ENCODE measurements at places on chromosomes 12 and 14.

- H3K36me3 ChIP-seq, result no peaks in the 10 kb centered on the region
- H3K27ac ChIP-seq, result no peak overlapping the region
- no peaks in the 10 kb centered on the region for H3K27me3 ChIP-seq
- DNase-seq, result no peak
Measured at GRCh38 chr12:76685246-76685678, 78.7 kb upstream of the ZDHHC17 start.

GRCh38 chr12:58481811-58482210 is 438.5 kb downstream of the LRIG3 start:
- DNase-seq, result no peak
- H3K4me3 ChIP-seq, result no peak overlapping the region
- H3K36me3 ChIP-seq, result no peaks in the 10 kb centered on the region
- H3K27me3 ChIP-seq, result no peaks in the 10 kb centered on the region

GRCh38 chr14:49778421-49778820 is 10.5 kb downstream of the KLHDC2 start:
- H3K27ac ChIP-seq, result no peak overlapping the region
- no peak overlapping the region for H3K4me3 ChIP-seq
- no peaks in the 10 kb centered on the region for H3K4me1 ChIP-seq
- peaks cover 96% of the 10 kb centered on the region for H3K36me3 ChIP-seq
- no peaks in the 10 kb centered on the region for H3K27me3 ChIP-seq

DNA sequence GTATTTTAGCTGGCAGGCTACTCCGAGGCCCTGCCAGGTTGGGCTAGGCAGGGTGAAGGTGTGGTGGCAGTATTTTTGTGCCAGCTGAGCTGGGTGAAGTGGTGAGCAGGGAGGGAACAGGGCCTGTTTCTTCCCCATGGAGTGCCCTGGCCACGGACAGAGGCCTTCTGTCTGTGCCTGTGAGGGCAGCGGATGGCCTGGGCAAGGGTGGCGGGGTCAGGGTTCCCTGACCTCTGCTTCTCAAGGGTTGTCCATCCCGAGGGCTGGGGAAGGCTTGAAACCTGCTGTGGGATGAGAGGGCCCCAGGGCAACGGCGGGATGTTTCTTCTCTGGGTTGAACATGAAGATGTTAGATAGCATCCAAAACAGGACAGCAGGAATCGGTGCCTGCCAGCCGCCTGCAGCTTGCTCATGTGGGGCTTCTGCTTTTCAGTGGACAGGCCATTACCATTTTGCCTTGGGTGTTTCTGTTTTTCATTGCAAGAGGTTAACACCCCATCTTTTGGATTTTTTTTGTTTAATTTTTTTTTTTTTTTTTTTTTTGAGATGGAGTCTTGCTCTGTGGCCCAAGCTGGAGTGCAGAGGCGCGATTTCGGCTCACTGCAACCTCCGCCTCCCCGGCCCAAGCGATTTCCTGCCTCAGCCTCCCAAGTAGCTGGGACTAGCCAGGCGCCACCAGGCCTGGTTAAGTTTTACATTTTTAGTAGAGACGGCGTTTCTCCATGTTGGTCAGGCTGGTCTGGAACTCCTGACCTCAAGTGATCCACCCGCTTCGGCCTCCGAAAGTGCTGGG is 3.3 kb downstream of the MTA1 start:
- no peak for DNase-seq
- H3K4me3 ChIP-seq, result no peak overlapping the region
- peaks cover 32% of the 10 kb centered on the region for H3K4me1 ChIP-seq

- no peaks in the 10 kb centered on the region for H3K36me3 ChIP-seq
- H3K27me3 ChIP-seq, result peaks cover 98% of the 10 kb centered on the region
- H3K4me3 ChIP-seq, result peak overlapping the region; percentile 38
- H3K27ac ChIP-seq, result no peak overlapping the region
- H3K4me1 ChIP-seq, result no peaks in the 10 kb centered on the region
- no peak for DNase-seq
Measured at GRCh38 chr12:1531153-1531653, 63.2 kb downstream of the FBXL14 start.

GRCh38 chr14:55514819-55515490 is 65.1 kb upstream of the KTN1 start:
- H3K4me3 ChIP-seq, result no peak overlapping the region
- H3K27ac ChIP-seq, result no peak overlapping the region
- H3K4me1 ChIP-seq, result no peaks in the 10 kb centered on the region
- H3K36me3 ChIP-seq, result no peaks in the 10 kb centered on the region

GRCh38 chr14:86022031-86022629 is 492.2 kb downstream of the FLRT2 start:
- no peak overlapping the region for H3K4me3 ChIP-seq
- no peaks in the 10 kb centered on the region for H3K27me3 ChIP-seq
- H3K27ac ChIP-seq, result no peak overlapping the region
- no peaks in the 10 kb centered on the region for H3K36me3 ChIP-seq
- H3K4me1 ChIP-seq, result no peaks in the 10 kb centered on the region

- H3K27ac ChIP-seq, result no peak overlapping the region
- H3K4me1 ChIP-seq, result peaks cover 15% of the 10 kb centered on the region
- H3K27me3 ChIP-seq, result no peaks in the 10 kb centered on the region
- DNase-seq, result no peak
Measured at GRCh38 chr12:96335270-96335669, 65.0 kb downstream of the CDK17 start.

- DNase-seq, result no peak
- no peaks in the 10 kb centered on the region for H3K36me3 ChIP-seq
- no peaks in the 10 kb centered on the region for H3K27me3 ChIP-seq
- no peaks in the 10 kb centered on the region for H3K4me1 ChIP-seq
Measured at GRCh38 chr12:59282999-59283398, 312.8 kb upstream of the SLC16A7 start.

- H3K4me1 ChIP-seq, result no peaks in the 10 kb centered on the region
- H3K27me3 ChIP-seq, result no peaks in the 10 kb centered on the region
- no peak overlapping the region for H3K27ac ChIP-seq
- no peak overlapping the region for H3K4me3 ChIP-seq
Measured at GRCh38 chr12:94504386-94504785, 44.7 kb upstream of the CEP83 start.

GRCh38 chr12:3631759-3632158 is 121.2 kb downstream of the CRACR2A start:
- no peak overlapping the region for H3K27ac ChIP-seq
- peaks cover 28% of the 10 kb centered on the region for H3K36me3 ChIP-seq
- no peak overlapping the region for H3K4me3 ChIP-seq
- DNase-seq, result no peak
- H3K4me1 ChIP-seq, result no peaks in the 10 kb centered on the region
- H3K27me3 ChIP-seq, result no peaks in the 10 kb centered on the region

DNA sequence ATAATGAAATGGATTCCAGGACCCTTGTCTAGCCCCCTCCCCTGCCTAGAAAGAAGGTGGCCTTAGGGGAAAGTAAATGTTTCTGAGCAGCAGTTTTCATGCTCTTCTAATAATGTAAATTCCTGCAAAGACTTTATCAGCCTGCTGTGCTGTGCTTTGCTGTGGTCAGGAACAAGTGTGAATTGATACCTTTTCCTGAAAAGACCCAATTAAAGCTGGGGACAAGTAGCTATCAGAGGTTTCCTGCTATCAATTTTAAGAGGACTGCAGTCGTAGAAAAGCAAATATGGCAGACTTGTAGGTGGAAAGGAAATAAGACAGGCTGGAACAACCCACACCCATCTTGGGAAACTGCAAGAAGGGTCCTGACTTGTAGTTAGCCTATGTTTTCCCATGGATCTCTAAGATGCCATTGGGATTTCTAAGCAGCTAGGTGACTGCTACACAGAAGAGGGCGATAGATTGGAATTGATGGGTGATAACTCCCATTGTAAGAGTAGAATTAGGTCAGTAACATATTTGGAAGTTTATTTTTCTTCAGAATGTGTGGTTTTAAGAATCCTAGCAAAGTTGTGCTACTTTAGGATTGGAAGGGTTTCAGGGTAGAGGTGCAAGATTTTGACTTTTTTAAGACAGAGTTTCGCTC is 3.1 kb downstream of the DYNLL1 start:
- no peaks in the 10 kb centered on the region for H3K27me3 ChIP-seq
- H3K4me1 ChIP-seq, result peaks cover 28% of the 10 kb centered on the region
- DNase-seq, result no peak
- H3K36me3 ChIP-seq, result peaks cover 50% of the 10 kb centered on the region

DNA sequence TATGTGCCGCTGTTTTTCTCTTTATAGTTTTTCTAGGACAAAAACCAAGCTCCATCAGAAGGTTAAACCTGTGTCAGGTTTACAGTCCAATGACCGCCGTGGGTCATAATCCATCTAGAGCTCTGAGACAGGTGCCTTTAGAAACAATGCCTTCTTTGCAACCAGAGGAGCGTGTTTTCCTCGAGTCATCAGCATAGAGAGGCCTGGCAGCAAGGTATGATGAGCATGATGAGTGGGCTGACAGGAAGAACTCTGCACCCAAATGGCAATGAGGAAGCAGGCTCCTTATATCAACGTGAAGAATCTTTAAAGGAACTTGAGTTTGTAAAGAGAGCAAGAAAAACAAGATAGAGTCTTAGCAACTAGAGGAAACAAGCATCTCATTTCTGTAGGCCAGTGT is 60.5 kb upstream of the NUDT4 start:
- no peaks in the 10 kb centered on the region for H3K36me3 ChIP-seq
- no peak overlapping the region for H3K27ac ChIP-seq
- no peaks in the 10 kb centered on the region for H3K4me1 ChIP-seq
- no peak overlapping the region for H3K4me3 ChIP-seq

DNA sequence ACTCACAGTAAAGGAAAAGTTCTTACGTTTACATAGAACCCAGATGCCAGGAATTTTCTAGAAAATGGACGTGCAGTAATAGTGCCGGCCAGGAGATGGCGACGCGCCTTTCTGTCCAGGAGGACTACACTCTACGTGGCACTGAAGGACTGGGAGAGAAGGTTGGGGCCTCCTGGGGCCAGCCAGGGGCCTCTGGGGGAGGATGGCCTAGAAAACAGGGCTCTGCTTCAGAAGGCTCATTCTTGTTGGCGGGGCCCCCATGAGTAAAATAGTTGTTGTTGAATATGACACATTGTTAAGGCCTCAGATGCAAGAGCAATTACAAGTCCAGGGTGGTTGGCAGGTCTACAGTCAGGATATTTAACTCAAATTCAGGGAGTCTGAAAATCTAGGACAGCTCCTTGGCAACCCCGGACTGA is 120.1 kb upstream of the MAX start:
- no peaks in the 10 kb centered on the region for H3K36me3 ChIP-seq
- no peak overlapping the region for H3K27ac ChIP-seq
- DNase-seq, result no peak

DNA sequence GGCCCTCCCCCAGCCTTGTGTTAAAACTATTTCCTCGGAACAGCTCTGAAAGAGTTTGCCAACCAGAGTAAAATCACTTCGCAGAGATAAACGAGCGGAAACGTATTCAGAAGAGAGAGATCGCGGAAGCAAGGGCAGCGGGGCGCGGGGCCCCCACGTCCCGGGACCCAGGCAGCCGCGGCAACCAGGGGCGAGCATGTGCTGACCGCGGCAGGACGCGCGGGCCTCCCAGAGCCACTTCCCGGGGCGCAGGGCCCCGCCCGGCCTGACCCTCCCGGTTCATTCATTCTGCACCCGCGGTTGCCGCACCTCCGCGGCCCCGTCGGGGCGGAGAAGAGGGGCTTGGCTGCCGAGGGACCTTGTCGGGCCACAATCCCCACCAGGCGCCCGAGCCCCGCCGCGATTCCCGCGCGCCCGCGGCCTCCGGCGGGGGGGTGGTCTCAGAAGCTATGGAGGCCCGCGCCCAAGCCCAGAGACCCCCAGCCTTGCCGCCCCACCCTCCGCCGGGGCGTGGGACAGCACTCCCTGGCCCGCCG is 598 bp downstream of the UBE2N start:
- H3K27me3 ChIP-seq, result no peaks in the 10 kb centered on the region
- no peaks in the 10 kb centered on the region for H3K36me3 ChIP-seq
- H3K27ac ChIP-seq, result peak overlapping the region; percentile 94
- peak overlapping the region; percentile 98 for H3K4me3 ChIP-seq

- no peak for DNase-seq
- peak overlapping the region; percentile 78 for H3K27ac ChIP-seq
- H3K4me1 ChIP-seq, result no peaks in the 10 kb centered on the region
- H3K36me3 ChIP-seq, result no peaks in the 10 kb centered on the region
- H3K4me3 ChIP-seq, result no peak overlapping the region
Measured at GRCh38 chr14:92397953-92398564, 75.1 kb downstream of the SLC24A4 start.

DNA sequence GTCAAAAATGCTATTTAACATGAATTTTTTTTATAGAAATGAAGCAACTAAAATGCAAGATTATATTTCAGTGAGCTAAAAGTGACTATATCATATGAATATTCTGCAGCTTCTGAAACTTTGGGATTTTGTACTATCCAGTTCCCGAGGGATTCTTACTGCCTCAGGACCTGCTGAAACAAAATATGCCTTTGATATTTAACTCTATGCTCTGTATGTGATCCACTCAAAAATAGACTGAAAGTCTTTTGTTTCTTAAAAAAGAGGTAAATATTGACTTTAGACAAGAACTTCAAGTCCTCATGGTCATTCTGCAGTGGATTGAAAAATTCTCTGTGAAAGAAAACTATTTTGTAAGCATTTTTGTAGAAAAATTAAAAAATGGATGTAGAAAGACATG is 22.4 kb downstream of the CNTN1 start:
- H3K27me3 ChIP-seq, result no peaks in the 10 kb centered on the region
- no peaks in the 10 kb centered on the region for H3K36me3 ChIP-seq
- H3K4me1 ChIP-seq, result no peaks in the 10 kb centered on the region
- no peak overlapping the region for H3K4me3 ChIP-seq

- peak overlapping the region; percentile 49 for H3K27ac ChIP-seq
- H3K4me3 ChIP-seq, result peak overlapping the region; percentile 33
- peaks cover 70% of the 10 kb centered on the region for H3K4me1 ChIP-seq
- H3K36me3 ChIP-seq, result no peaks in the 10 kb centered on the region
- H3K27me3 ChIP-seq, result no peaks in the 10 kb centered on the region
Measured at GRCh38 chr12:51008329-51009055, 17.7 kb downstream of the SLC11A2 start.

GRCh38 chr14:75720842-75721498 is 59.9 kb downstream of the TTLL5 start:
- peak overlapping the region; percentile 4 for H3K27ac ChIP-seq
- peaks cover 24% of the 10 kb centered on the region for H3K36me3 ChIP-seq
- peaks cover 4% of the 10 kb centered on the region for H3K4me1 ChIP-seq
- H3K27me3 ChIP-seq, result no peaks in the 10 kb centered on the region

- no peaks in the 10 kb centered on the region for H3K27me3 ChIP-seq
- H3K4me1 ChIP-seq, result no peaks in the 10 kb centered on the region
- H3K36me3 ChIP-seq, result no peaks in the 10 kb centered on the region
- no peak overlapping the region for H3K27ac ChIP-seq
Measured at GRCh38 chr14:72783741-72784140, 110.2 kb downstream of the DPF3 start.

DNA sequence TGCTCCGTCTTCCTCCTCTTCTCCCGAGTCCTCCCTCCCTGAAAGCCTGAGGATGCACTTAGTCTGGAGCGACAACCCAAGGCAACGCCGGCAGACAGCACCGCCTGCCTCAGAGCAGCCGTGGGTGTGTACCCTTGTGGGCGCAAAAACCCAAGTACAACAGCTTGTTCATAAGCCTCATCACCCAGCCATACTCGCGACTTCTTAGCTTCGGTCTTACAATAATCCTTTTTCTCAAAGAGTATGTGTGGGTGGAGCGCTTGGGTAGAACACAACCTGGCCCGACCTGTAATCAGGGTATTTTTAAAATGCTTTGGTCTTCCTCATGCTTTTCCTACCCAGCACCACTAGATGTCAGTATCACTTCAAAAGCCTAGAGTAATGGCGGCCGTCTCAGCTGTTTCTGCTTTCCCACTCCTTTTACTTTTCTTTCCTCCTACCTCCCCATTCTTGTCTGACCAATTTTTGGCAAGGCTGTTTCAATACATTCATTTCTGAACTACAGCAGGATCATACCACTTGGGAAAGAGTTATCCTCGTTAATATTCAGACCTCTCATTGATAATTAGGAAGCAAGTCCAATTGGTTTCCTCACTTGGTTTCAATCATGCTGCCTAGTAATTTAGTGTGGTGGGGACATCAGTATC is 198.9 kb downstream of the EPS8 start:
- H3K4me1 ChIP-seq, result peaks cover 10% of the 10 kb centered on the region
- no peak overlapping the region for H3K27ac ChIP-seq
- H3K27me3 ChIP-seq, result no peaks in the 10 kb centered on the region
- H3K36me3 ChIP-seq, result no peaks in the 10 kb centered on the region

Data from left lung (tissue), 14 donors.